ENCODE measurements at places on chromosomes 16 and 17.

GRCh38 chr17:17684906-17685774, 3.9 kb downstream of the RAI1 start:
- no peak for DNase-seq

- DNase-seq: peak; percentile 41
Observed at GRCh38 chr17:82358465-82359350, at the start of gene TEX19. Gene TEX19 (plus strand): TSS chr17:82359247. CDS start chr17:82362151, 2,904 bp downstream.

DNA sequence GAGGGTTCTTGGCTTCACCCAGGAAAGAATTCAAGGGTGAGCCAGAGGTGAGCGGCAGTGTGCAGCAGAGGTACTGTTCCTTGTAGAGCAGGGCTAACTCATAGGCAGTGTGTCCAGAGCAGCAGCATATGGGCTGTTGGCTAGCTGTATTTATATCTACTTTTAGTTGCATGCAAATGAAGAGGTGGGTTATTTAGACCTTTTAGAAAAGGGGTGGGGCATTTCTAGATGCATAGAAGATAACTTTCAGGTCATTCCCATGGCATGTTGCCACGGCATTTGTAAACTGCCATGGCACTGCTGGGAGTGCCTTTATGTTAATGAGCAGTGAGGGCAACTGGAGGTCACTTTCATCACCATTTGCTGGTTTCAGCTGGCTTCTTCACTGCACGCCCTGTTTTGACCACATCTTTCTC, 141.0 kb downstream of the STX8 start:
- DNase-seq: no peak

GRCh38 chr16:200388-200787, 20.1 kb downstream of the HBQ1 start:
- DNase-seq: no peak

DNA sequence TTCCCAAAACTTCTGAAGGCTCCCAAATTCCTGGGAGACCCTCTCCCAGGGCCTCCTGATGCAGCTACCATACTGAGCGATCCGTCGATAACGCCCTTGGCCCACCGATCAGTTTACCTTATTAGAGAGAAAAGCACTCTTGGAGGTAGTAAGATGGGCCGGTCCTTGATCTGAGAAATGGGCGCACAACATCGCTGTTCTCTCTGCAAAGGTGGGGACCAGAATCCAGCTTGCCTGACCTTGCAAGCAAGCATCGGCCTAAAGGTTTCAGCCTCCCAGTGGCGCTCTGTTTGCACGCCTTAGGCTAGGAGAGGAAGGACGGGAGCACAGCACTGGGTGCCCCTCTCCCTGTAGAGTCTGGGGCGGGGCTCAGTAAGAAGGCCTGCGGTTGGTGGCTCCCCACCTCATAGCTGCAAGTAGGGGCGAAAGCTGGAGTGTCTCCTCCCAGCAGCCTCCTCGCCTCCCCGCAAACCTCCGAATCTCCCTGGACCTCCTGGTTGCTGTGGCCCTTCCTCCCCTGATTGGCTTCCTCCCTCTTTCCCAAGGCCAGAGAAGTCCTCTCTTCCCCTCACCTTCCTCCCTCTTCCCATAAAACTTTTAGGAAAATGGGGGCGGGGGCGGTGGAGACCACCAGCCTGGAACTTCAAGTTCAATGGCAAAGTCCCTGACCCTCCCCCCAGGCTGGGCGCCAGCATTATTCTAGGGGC, at the start of gene PRAC1:
PRAC1 (minus strand) TSS at position 318 of the 707 bp plus-strand sequence; CDS start at position 192, 126 bp downstream.
- no peak for DNase-seq

- peak; percentile 82 for DNase-seq
Observed at GRCh38 chr17:66438101-66438500, 135.7 kb downstream of the PRKCA start.

- no peak for DNase-seq
Observed at GRCh38 chr16:19329932-19330331, 44.4 kb downstream of the CLEC19A start.

GRCh38 chr16:3525951-3526350, 25.1 kb downstream of the CLUAP1 start:
- peak; percentile 56 for DNase-seq

DNA sequence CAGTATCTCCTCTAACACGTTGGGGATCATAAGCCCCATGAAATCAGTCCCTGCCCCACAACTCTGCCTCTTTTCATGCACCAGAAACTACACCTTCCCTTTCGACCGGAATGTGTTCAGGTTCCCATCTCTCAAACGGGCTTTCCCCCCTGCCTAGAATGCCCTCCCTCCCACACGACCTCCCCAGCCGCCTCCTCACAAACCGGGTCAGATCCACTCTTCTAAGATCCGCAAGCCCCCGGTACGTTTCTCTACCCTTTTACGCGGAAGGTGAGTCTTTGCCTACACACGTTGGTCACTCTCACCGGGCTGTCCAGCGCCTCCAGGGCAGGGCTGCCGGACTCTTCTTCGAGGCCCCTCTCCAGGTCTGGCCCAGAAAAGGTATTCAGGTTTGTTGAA, 708 bp downstream of the DHX33 start:
- DNase-seq: no peak

DNA sequence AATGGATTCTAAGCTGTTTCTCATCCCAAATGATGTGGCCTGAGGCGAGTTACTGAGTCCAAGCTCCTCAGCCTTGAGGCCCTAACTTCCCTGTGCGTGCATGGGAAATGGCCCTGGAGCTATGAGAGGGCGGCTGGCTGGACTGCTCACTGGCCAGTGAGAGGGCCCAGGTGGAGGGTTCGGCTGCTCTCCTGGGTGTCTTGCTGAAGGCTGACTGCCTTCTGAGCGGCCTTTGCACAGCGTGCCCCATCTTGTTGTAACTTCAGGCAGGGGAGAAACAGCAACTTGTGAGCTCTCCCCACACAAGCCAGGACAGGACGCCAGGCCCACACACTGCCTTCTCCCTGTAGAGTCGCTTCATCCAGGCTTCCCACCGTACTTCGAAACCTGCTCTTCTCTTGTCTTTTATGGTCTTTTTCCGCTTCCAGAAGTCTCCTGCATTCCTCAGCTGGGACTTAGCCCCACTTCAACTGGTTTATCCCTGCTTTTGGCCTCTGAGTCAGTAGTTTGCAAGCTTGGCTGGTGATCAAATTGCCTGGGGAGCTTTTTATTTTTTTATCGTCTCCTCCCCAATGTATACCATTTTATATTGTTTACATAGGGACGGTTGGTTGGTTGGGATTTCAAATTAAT, 13.3 kb downstream of the CDH3 start:
- no peak for DNase-seq

- DNase-seq: no peak
Observed at GRCh38 chr16:25340973-25341372, 83.3 kb upstream of the ZKSCAN2 start.

- peak; percentile 56 for DNase-seq
Observed at GRCh38 chr17:64196601-64197000, 66.5 kb downstream of the TEX2 start.

DNA sequence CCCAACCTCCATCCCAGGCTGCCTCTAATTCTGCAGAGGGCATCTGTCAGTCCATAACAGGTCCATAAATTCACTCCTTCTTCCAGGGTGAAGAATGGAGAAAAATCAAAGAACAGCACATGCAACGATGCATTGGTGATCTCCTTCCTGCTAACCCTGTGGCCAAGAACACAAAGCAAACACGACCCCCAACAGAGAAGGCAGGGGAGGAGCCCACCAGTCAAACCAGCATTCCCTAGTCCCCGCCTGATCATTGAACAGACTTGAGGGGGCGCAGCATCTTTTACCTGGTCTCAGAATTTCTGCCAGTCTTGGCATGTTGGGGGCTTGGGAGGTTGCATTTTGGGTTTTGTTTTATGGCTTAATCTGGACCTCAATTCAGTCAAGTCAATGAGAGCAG, 476.0 kb downstream of the SLC39A11 start:
- no peak for DNase-seq

- no peak for DNase-seq
Observed at GRCh38 chr16:54688339-54688738, 242.3 kb upstream of the IRX5 start.

DNA sequence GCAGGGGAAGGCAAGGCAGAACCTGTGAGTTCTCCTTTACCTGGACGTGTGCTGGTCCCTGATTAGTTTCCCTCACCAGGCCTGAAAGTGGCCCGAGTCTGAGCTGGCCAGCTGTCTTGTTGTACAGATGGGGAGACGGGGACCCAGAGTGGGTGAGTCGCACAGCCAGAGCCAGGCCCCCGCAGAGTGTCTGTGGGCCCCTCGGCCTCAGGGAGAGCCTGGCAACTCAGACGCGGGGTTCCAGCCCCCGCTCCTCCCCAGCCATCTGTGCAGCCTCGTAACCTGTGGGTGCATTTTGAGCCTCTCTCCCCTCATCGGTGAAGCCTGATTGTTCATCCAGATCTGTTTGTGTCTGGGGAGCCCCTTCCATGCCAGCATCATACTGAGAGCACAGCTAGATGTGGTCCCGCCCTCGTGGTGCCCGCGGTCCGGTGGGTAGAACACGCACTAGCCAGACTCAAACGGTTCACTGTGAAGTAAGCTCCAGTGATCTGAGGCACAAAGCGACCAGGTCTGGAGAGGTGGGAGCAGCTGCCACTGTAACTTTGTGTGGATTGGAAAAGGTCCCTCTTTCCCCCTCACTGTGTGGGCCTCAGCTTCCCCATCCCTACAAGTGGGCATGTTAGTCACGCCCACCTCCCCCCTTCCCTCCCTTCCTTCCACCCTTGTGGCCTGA, 6.0 kb upstream of the NDRG4 start:
- no peak for DNase-seq

DNA sequence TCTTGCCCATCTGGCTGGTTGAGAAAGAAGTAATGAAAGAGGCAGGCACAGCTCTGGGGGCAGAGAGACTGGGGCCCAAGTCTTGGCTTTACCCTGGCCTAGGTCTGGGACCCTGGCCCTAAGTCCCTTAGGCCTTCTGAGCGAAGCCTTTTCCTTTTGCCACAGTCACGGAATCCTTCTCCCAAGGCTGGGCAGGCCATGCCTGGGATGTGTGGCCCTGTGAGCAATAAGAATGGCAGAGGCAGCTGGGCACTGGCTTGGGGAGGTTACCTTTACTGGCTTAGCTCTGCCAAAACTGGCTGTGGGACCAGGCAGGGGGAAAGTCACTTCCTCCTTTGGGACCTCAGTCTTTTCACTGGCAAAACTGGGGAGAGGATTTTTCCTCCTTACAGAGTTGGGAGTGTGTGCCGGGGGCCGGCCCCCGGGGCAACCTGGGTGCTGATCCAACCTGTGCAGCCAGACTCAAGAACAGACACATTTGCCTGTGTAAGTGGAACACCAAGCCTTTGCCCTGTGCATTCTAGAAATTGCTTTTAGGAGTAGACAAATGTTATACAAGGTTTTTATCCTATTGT, 12.9 kb downstream of the FOXF1 start:
- DNase-seq: no peak

- no peak for DNase-seq
Observed at GRCh38 chr16:10946308-10946707, 1.9 kb downstream of the CLEC16A start.

DNA sequence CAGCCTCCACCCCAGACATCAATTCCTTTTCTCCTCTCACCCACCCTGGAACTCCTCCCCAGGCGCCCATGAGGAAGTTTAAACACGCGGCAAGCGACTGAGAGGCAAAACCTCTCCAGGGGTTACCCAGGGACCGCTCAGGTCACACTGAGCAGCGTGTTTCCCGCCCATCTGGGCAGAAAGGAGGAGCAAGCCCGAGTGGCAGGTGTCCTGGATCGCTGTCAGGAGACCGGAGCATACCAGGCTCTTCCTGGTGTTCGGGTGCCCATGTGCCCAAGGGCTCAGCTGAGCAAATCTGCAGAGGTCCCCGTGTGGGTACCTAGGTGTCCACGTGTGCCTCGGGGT, 491 bp downstream of the SLC25A19 start:
- DNase-seq: peak; percentile 36

DNA sequence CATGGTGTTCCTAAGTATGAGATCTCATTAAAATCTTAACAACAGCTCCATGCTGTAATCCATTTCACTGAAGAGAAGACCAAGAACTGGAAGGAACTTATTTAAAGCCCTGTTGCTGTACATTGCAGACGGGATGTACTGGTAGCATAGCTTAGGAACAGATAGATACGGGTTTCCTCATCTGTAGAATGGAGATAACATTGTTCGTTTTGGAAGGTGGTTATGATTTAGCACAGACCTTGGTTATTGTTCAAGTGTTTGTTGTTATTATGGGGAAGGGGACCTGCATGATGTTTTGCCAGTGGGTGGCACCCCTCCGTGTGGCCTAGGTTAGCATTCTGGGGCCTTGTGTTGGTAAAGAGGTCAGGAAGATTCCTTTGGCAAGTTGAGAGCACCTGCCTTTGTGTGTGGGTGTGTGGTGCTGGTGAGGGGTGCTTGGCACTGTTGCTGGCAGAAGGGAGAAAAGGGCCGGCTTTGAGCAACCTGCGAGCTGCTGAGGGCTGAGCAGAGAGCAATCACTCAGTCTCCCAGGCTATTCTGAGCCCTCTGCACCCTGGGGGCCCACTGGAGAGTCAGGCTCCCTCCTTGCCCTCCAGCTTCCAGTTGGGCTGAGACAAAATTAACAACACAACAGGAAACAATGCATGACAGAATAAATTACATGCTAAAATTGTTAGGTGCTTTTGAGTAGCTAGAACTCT, 2.3 kb downstream of the TAOK2 start:
- no peak for DNase-seq

GRCh38 chr17:7475764-7476422, 3.5 kb downstream of the ZBTB4 start:
- DNase-seq: peak; percentile 72

DNA sequence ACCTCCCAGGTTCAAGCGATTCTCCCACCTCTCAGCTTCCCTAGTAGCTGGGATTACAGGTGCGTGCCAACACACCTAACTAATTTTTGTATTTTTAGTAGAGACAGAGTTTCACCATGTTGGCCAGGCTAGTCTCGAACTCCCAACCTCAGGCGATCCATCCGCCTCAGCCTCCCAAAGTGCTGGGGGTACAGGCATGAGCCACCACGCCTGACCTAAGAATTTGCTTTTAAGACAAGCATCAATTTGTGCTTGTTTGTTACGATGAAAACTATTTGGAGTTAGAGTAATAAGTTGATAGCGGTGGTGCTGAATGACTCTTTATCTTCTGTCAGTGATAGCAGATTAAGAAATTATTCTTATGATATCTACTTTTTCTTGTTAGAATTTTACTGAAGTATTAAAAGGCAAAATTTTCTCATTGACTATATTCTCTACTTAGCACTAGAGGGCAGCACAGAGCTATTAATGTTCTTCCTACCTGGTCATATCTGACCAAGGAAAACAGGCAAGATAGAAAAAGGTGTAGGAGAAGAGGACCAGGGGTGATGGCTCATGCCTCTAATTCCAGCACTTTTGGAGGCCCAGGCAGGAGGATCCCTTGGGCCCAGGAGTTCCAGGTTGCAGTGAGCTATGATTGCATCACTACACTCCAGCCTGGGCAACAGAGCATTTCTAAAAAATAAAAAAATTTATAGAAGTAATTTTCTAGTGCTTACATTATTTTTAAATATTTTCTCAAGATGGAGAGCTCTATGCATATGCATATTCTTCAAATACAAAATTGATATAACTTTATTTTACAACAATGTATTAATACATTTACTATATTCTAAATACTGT, 24.5 kb downstream of the STXBP4 start:
- DNase-seq: peak; percentile 24

- no peak for DNase-seq
Observed at GRCh38 chr17:16483021-16483645, 8.9 kb downstream of the LRRC75A start.

- no peak for DNase-seq
Observed at GRCh38 chr17:49815761-49816281, 27.3 kb downstream of the KAT7 start.

Data from MV-4-11 (cell line).